Ascending aorta (tissue), 2 donors: ENCODE measurements at places on chromosomes 7 and 10. TPM values are rescaled to one million over a fixed set of nuclear protein-coding genes. Genes with fewer than 3 reads are reported as not detected.

- no peaks in the 10 kb centered on the region for H3K27me3 ChIP-seq
- H3K4me3 ChIP-seq: no peak overlapping the region
- no peaks in the 10 kb centered on the region for H3K4me1 ChIP-seq
- no peak overlapping the region for H3K27ac ChIP-seq
- H3K36me3 ChIP-seq: no peaks in the 10 kb centered on the region
These were observed 15.1 kb downstream of the STEAP4 start for GRCh38 chr7:88291398-88292173.

HIF1AN gene
- 4.7 TPM for total RNA-seq

CRHR2 gene
- 3.1 TPM for total RNA-seq

DNA sequence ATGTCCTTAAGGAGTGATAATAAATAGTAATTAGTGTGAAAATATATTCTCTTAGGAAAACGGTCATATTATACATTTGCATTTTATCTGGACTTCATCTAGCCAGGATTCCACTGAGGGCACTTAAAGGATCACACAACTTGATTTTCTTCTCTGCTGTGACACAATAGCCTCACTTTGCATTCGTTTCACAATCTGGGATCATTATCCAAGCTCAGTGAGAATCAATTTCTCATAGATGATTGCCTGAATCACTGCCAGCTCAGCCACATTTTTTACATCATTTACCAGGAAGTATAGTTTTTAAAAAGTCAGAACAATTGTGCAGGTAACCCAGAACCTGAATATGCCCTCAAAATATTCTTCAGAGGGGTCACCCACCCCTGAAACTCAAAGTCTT, 68.9 kb downstream of the PTPRZ1 start:
- H3K4me1 ChIP-seq: no peaks in the 10 kb centered on the region
- no peaks in the 10 kb centered on the region for H3K27me3 ChIP-seq
- DNase-seq: no peak
- H3K4me3 ChIP-seq: no peak overlapping the region

DNA sequence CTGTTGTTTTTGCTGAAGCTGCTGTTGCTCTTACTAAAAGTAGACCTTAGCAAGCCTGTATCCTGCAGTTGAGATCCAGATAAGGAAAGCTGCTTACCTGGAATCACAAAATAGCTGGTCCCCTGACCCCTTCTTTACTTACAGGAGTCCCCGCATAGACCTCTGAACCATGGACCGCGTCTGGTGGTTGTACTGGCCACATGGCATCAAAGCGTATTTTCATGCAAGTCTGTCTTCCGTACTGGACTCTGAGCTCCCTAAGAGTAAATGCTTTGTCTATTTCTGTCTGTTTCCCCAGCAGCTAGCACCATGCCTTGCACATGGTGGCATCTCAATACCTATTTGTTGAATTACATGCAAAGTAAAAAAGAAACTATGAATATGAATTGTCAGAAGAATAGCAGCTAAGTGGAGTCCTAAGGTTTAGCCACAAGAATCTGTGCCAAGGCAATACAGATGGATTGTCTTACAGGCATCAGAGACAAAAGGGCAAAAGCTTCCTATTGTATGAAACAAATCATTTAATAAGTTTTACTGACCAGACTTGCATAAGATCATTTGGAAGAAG, 159.2 kb downstream of the PAXIP1 start:
- no peaks in the 10 kb centered on the region for H3K36me3 ChIP-seq
- no peak for DNase-seq
- H3K27me3 ChIP-seq: no peaks in the 10 kb centered on the region

DNA sequence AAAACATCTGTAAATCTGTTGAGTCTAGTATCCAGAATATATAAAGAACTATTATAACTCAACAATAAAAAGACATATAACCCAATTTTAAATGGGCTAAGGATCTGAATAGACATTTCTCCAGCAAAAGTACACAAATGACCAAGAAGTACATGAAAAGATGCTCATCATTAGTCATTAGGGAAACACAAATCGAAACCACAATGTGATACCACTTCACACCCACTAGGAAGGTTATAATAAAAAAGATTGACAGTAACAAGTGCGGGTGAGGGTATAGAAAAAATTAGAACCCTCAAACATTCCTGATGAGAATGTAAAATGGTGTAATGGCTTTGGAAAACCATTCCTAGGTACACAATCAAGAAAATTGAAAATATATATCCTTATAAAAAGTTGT, 4.1 kb downstream of the XPNPEP1 start:
- DNase-seq: no peak
- H3K4me3 ChIP-seq: no peak overlapping the region
- H3K36me3 ChIP-seq: no peaks in the 10 kb centered on the region
- H3K27ac ChIP-seq: no peak overlapping the region

DNA sequence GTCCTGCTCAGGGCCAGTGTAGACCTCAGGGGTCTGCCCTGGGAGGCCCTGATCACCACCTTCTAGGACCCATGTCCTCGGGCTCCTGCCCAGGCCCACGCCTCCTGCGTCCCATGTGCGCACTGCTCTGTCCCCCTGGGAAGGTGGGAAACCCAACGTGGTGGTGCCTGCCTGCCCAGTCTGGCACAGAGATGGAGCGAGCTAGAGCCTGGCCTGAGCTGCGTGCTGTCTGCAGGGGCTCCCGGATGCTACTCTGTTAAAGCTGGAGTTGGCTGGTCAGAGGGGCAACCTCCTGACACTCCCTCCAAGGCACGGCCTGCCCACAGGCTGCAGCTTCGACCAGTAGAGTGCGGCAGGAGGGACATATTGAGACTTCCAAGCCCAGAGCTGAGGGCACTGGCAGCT, 171.7 kb downstream of the DNAJB6 start:
- H3K4me3 ChIP-seq: no peak overlapping the region
- no peak for DNase-seq
- no peak overlapping the region for H3K27ac ChIP-seq
- no peaks in the 10 kb centered on the region for H3K27me3 ChIP-seq
- no peaks in the 10 kb centered on the region for H3K36me3 ChIP-seq

SLC4A2 gene
- 390 TPM for total RNA-seq

DNA sequence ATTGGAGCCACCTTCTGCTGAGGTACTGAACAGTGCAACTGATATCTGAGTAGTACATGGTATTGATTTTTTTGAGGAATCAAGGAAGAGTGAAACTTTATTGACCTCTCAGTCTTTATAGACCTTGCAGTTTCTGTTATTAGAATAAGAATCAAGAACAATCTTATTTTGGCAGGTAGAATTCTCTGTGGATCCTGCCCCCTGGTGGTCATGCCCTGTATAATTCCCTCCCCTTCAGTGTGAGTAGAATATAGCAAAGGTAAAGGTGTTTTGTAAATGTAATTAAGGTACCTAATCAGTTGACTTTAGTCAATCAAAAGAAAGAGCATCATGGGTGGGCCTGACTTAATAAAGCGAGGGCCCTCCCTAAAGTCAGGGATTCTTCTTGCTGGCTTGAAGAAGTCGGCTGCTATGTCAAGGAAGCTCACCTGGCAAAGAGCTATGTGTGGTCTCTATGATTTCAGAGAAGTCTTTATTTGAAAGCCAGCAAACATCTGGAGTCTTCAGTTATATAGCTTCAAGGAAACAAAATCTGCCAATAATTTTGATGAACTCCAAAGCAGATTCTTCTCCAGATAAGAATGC, 142.8 kb downstream of the LSM5 start:
- no peaks in the 10 kb centered on the region for H3K27me3 ChIP-seq
- no peaks in the 10 kb centered on the region for H3K4me1 ChIP-seq
- no peak for DNase-seq
- H3K4me3 ChIP-seq: no peak overlapping the region
- no peak overlapping the region for H3K27ac ChIP-seq
- H3K36me3 ChIP-seq: no peaks in the 10 kb centered on the region

GRCh38 chr7:43248961-43249822, 136.7 kb downstream of the HECW1 start:
- no peaks in the 10 kb centered on the region for H3K36me3 ChIP-seq
- H3K27ac ChIP-seq: no peak overlapping the region
- H3K4me1 ChIP-seq: no peaks in the 10 kb centered on the region
- H3K27me3 ChIP-seq: no peaks in the 10 kb centered on the region
- peak overlapping the region; percentile 40 for H3K4me3 ChIP-seq

DNA sequence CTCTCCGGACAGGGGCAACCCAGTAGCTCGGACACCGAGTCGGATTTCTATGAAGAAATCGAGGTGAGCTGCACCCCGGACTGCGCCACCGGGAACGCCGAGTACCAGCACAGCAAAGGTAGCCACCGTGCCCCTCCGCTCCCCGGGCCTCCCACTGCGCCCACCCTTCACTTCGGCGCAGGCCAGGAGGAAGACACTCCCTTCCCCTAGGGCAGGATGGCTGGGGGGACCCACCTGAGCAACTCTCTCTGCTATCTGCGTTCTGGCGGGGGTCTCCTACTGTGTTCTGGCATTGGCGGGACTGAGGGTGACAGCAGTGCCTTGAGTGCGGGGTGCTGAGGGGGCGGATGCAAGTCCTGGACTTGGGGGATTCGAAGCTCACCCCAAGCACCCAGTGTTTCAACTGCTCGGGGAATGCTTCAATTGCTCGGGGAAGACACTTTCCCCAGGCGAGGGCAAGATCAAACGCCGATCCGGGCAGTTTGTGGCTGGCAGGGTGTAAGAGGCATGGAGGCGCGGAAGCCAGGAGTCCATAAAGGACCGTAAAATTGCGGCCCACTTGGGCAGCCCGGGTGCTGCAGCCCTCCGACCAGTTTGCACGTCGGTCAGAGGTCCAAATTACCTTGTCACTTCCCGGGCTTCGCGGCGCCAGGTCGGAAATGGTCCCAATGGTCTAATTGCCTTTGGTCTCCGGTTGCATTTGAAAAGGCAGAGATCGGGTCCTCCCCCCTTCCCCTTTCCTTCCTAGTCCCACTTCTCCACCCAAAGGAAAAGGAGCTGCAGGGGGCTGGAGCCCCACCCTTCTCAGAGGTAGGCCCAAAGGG, 950 bp downstream of the EVX1 start:
- DNase-seq: no peak
- H3K27ac ChIP-seq: no peak overlapping the region
- no peaks in the 10 kb centered on the region for H3K36me3 ChIP-seq
- H3K4me1 ChIP-seq: peaks cover 21% of the 10 kb centered on the region
- H3K27me3 ChIP-seq: peaks cover 52% of the 10 kb centered on the region

NPY4R gene
- not detected for total RNA-seq

DNA sequence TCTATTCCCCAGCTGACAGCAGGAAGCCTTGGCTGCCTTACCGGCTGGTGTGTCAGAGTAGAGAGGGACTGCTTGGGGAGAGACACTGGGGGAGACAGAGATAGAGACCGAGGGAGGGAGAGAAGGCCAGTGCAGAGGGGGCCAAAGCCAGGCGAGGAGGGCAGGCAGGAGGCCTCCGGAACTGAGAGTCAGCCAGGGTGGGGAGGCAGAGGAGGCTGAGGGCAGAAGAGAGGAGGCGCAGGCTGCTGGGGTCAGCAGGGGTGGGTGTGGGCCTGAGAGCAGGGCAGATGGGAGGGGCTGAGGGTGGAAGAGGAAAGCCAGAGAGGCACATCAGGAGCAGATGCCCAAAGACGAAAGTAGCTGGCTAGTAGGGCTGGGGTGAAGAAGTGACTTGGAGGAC, 57.2 kb upstream of the PAX2 start:
- no peak for DNase-seq
- H3K27me3 ChIP-seq: no peaks in the 10 kb centered on the region
- no peaks in the 10 kb centered on the region for H3K36me3 ChIP-seq
- H3K4me3 ChIP-seq: no peak overlapping the region

FRMD4A gene
- 108 TPM for total RNA-seq

- peak overlapping the region; percentile 49 for H3K4me3 ChIP-seq
- peak; percentile 17 for DNase-seq
- H3K27me3 ChIP-seq: no peaks in the 10 kb centered on the region
- peaks cover 13% of the 10 kb centered on the region for H3K4me1 ChIP-seq
- no peaks in the 10 kb centered on the region for H3K36me3 ChIP-seq
These were observed 150.1 kb upstream of the KLF6 start for GRCh38 chr10:3935141-3935540.

DNA sequence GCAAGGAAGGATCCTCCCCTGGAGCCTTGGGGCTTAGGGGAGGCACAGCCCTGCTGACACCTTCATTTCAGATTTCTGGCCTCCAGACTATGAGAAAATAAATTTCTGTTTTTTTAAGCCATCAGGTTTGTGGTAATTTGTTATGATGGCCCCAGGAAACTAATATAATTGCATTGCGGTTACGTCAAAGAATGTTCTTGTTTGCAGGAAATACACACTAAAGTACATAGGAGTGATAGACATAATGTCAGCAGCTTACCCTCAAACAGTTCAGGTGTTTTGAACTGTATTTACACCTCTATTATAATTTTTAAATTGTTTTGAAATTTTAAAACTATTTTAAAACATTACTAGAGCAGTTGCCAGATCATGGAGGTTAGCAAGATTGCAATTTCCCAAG, 12.6 kb upstream of the FHIP2A start:
- H3K36me3 ChIP-seq: no peaks in the 10 kb centered on the region
- H3K4me3 ChIP-seq: no peak overlapping the region
- no peak overlapping the region for H3K27ac ChIP-seq

DNA sequence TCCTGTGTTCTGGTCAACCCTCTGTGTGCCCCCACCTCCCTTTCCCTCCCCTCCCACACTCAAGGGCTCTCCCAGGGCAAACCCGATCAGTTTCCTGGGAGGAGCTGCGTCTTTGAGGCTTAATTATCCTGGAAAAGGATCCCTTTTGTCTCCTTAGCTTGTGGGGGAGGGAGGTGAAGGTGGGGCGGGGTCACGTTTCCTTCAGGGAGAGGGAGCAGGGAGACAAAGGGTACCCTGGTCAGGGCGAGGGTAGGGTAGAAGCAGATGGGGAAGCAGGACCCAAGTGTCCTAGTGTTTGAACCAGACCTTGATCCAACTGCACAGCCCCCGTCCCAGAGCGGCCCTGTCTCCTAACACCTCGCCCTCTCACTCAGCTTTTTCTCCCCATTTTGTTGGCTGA, 90.1 kb downstream of the HIF1AN start:
- no peaks in the 10 kb centered on the region for H3K36me3 ChIP-seq
- H3K27ac ChIP-seq: no peak overlapping the region
- H3K27me3 ChIP-seq: no peaks in the 10 kb centered on the region
- H3K4me1 ChIP-seq: no peaks in the 10 kb centered on the region
- no peak for DNase-seq

DNA sequence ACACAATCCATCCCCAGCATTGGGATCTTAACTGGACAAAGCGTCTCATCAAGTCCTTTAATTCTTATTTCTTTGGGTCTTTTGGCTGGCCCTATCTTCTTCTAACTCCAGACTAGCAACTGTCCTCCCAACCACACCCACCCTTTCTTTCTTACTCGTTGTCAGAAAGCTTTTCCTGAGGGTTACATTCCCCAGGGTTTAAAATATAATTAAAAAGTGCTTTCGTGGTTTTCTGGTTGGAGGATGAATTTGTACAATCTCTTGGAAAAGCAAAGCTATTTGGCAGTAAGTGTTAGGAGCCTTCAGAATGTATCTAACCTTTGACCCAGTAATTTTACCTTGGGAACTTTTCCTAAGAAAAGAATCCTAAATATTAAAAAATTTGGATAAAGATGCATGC, 10.4 kb upstream of the ITGB8 start:
- no peak for DNase-seq
- H3K4me3 ChIP-seq: no peak overlapping the region
- H3K4me1 ChIP-seq: no peaks in the 10 kb centered on the region
- no peaks in the 10 kb centered on the region for H3K27me3 ChIP-seq

GRCh38 chr7:34454381-34454780, 203.6 kb upstream of the NPSR1 start:
- no peaks in the 10 kb centered on the region for H3K4me1 ChIP-seq
- H3K4me3 ChIP-seq: no peak overlapping the region
- DNase-seq: no peak
- H3K27ac ChIP-seq: no peak overlapping the region
- no peaks in the 10 kb centered on the region for H3K27me3 ChIP-seq
- H3K36me3 ChIP-seq: no peaks in the 10 kb centered on the region

GRCh38 chr10:93268021-93268420, 194.3 kb downstream of the CYP26A1 start:
- no peak overlapping the region for H3K27ac ChIP-seq
- H3K4me3 ChIP-seq: no peak overlapping the region
- H3K27me3 ChIP-seq: no peaks in the 10 kb centered on the region
